Pancreas (tissue), 10 donors: ENCODE measurements at places on chromosomes 11 and 22.
A peak's percentile ranks its signal among the peaks of the same experiment; 100 is the strongest.

DNA sequence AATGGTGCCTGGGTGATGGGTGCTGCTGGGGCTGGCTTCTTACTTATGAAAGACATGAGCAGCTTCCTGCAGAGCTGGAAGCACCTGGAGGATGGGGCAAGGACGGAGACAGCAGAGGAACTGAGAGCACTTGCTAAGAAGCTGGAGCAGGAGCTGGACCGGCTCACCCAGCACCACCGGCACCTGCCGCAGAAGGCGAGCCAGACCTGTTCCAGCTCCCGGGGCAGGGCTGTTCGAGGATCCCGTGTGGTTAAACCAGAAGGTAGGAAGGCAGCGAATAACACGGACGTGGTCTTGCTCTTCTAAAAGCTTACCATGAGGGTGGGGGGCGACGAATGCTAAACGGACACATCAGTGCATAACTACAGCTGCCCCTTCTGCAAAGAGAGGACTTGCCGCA is 9.3 kb downstream of the APOL5 start:
- no peak for DNase-seq

DNA sequence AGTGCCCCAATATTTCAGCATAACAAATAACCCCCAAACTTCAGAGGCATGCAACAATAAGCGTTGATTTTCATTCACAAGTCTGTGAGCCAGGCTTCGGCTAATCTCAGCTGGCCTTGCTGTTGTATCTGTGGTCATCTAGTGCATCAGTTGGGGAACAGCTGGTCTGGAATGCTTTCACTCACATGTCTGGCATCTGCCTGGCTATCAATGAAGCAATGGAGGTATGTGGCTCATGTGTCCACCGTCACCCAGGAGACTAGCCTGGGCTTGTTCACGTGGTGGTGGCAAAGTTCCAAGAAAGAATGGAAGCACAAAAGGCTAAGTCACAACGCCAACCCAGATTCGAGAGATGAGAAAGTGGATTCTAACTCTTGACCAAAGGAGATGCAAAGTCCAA is 304.8 kb upstream of the ISX start:
- DNase-seq, result no peak

DNA sequence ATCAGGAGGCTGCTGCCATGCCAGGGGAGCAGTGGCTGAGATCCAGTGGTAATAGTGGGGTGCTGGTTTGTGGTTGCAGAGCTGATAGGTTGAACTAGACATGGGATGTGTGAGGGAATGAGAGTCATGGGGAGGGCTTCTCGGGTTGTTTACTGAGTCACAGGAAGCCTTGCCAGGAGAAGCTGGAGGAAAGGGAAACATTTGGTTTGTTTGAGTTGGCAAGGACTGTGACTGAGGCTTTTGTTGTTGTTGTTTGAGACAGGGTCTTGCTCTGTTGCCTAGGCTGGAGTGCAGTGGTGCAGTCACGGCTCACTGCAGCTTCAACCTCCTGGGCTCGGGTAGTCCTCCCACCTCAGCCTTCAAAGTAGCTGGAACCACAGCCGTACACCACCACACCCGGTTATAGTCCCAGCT is 49.3 kb downstream of the CABIN1 start:
- DNase-seq, result no peak

DNA sequence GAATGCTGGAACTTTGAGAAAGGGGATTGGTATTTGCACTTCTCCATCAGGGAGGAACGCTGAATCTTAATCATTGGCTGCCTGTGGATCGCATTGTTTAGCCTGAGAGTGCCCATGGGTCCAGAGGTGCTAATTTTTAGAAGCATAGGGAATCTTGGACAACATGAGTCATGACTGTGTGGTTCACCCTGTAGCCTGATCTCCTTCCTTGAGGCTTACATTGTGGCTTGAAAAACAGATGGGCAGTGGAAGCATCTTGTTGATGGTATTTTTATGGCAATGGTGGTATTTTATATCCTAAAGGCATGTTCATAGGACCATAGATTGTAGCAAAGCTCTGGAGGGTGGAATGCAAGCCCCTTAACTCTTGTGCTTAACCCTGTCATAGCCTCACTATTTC is 99.2 kb upstream of the DBX1 start:
- DNase-seq, result no peak

GRCh38 chr22:41417622-41418390 is 28.8 kb downstream of the TOB2 start:
- DNase-seq, result peak; percentile 100

DNA sequence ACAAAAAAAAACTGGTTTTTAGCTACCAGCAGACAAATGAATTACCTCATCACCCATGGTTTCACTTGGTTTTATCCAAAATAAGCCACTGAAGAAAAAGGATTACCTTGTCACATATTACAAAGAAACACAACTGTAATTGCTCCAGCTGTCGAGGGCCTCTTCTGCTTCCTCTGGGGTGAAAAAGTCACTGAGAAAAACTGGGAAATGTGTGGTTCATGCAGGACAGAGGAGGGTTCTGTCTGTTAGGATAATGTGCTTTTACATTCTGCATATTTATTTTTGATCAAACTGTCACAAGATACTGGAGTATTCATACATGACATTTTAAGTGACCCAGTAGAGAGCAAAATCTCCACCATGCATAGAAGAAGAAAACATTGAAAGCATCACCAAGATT is 211.7 kb downstream of the NAV2 start:
- DNase-seq, result no peak

DNA sequence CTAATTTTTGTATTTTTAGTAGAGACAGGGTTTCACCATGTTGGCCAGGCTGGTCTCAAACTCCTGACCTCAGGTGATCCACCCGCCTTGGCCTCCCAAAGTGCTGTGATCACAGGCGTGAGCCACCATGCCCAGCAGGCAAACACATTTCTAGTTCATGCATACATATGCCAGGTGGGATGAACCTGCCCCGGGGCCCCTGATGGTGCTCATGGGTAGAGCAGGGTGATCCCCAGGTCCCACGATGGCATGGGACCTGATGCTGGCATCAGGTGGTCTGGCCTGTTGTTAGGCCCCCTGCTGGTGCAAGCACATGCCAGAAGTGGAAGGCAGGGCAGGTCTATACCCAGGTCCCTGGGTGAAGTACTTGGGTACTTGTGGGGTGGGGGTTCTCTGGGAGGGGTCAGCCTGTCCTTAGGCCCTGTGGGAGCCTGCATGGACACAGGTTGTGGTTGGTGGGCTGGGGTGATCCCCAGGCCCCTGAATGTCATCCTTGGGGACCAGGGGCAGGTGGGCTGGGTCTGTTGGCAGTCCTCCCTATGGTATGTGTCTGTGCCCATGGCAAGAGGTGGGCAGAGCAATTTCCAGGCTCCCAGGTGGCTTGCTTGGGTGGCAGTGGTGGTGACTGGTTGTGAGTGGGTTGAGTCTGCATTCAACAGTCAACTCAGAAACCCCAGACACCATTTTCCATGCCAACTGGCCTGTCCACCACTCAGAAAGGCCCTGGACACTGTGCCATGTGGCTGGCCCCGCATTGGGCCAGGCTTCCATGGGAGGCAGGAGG is 9.6 kb upstream of the RGL4 start:
- DNase-seq, result no peak

GRCh38 chr11:28826807-28827206 is 718.6 kb downstream of the METTL15 start:
- DNase-seq, result no peak

GRCh38 chr11:27896096-27896495 is 195.8 kb upstream of the BDNF start:
- DNase-seq, result no peak

DNA sequence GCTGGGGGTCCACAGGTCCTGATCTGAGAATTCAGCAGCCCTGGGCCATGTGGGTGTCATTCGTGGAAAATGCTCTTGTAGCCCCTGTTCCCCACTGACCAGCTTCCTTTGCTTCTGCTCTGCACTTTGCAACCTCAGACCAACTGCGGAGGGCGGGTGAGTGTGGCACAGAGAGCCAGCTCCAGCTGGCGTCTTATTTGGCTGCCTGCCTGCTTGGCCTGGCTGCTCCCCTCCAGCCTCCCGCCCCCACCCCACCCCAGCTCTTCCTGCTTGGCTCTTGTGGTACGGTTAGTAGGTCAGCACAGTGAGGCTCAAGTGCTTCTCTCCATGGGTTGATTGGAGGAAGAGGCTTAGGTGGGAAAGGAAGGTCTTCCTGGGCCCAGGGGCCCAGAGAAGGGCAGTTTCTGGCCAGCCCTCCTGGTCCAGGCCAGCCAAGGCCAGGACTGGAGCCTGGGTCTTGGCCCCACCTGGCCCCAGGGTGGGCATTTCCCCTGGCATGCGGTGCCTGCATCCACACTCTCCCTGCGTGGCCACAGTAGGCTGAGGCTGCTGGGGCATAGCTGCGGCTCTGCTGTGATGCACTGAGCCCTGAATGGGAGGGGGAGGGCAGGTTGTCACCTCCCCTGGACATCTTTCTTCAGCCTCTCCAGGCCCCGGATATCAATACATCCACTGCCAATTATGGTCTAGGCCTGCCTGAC is 26.5 kb downstream of the MYO7A start:
- DNase-seq, result no peak

- peak; percentile 82 for DNase-seq
Measured at GRCh38 chr11:118929501-118930093, 3.9 kb upstream of the BCL9L start.

DNA sequence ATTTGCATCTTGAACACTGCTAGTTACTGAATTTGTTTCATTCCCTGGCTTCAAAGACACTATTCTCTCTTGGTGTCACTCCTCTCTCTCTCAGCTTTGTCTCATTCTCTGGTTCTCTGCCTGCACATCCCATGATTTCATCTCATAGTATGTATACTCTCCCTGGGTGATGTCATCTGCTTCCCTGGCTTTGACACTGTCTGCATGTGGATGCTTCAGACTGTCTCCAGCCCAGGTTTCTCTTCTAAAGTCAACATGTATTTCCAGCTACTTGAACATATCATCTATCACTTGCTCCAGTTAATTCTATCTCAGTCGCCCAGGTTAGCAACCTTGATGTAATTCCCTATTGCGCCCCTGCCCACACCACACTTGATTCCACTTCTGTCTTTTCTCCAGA is 9.3 kb upstream of the ACAT1 start:
- DNase-seq, result no peak

DNA sequence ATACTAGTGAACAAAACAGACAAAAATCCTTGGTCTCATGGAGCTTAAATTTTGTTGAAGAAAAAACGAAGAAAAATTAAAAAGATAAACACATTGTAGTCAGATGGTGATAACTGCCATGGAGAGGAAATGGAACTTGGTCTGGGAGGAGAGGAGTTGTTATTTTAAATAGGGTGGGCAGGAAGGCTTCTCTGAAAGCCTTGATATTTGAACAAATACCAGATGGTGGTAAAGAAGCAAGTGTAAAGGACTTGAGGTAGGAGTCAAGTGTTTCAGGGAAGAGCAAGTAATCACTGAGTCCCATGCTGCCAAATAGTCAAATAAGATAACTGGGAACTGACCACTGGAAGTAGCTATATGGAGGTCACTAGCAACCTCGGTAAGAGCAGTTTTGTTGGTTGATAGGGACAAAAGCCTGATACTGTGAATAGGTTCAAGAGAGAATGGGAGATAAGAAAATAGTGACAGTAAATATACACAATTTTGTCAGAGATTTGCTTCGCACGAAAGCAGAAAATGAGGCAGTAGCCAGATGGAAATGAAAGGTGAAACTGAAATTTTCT is 55.1 kb downstream of the SESN3 start:
- no peak for DNase-seq

DNA sequence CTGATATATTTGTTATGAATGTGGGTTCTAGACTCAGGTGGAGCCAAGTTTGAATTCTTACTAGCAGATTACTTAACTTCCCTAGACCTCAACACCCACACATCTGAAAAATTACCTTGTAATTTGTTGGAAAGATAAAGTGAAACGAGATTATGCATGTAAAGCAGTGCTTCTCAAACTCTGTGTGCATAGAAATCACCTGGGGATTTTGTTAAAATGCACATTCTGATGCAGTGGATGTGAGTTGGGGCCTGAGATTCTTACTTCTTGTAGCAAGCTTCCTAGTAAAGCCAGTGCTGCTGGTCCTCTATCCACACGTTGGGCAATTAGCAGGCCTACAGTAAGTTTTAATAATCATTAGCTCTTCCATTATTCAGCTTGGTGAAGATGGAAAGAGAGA is 15.1 kb upstream of the CEP295 start:
- no peak for DNase-seq

GRCh38 chr22:29629903-29630516 is 26.6 kb downstream of the NF2 start:
- DNase-seq, result no peak

DNA sequence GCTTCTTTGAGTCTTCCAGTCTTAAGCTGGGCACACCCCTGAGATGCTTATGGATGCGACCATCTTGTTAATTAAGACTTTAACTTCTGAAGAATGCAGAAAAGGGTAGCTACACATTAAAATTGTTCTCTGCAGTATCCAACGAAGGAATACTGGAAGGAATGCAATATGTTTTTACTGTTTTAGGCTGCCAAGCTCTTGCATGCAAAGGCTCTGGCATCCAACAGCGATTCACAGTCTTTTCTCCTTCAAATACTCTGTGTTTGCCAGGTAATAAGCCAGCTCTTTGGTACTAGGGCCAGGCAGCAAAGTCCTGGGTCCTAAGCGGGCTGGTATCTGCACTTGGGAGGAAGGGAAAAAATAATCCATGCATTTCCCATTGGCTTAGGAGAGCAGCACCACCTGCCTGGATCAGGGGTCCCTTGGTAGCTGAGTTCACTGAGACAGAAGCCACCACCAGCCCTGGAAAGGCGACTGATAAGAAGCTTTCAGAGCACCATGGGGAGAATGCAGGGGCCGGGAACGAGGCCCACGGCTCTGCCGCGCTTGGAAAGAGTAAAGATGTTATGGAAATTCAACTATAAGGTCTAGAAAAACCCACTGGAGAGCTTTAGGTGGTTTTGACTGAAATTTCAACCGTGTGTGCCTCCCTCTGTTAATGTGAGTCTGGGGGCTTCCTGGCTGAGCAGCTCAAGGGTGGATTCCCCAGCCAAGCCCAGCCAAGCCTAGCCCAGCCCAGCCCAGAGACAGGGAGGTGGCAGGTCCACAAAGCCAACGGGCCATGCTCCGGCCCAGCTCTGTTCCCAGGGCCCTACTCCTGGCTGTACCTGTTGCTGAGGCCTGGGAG is 67.0 kb upstream of the CCND1 start:
- no peak for DNase-seq

GRCh38 chr11:57713835-57714234 is 1.4 kb downstream of the TMX2 start:
- DNase-seq, result no peak

DNA sequence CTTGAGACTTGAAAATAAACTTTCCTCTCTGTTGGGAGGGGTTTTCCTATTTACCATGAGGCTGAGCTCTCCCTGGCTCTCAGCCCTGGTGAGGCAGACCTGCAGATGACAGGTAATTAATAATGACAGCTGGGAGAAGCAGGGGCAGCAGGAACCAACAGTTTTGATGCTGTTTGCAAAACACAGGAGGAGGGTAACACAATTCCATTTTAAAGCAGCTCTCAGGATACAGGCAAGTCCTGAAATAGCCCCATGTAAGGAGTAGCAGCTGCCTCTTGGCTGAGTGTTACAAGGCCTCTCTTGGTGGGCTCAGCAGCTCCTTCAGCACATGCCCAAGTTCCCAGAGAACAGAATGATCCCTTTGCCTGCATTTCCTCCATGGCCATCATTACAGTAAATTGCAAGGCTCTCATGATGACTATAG is 13.3 kb downstream of the PARVA start:
- no peak for DNase-seq

GRCh38 chr11:134577751-134578395 is 165.8 kb upstream of the B3GAT1 start:
- no peak for DNase-seq
